ENCODE measurements at places on chromosomes 3 and 15.

GRCh38 chr3:1214933-1215332, 122.1 kb downstream of the CNTN6 start:
- DNase-seq = no peak

- DNase-seq = no peak
These were observed 54.5 kb downstream of the CHD2 start for GRCh38 chr15:92954578-92954977.

GRCh38 chr3:149765762-149766334, 13.6 kb upstream of the COMMD2 start:
- DNase-seq = no peak

DNA sequence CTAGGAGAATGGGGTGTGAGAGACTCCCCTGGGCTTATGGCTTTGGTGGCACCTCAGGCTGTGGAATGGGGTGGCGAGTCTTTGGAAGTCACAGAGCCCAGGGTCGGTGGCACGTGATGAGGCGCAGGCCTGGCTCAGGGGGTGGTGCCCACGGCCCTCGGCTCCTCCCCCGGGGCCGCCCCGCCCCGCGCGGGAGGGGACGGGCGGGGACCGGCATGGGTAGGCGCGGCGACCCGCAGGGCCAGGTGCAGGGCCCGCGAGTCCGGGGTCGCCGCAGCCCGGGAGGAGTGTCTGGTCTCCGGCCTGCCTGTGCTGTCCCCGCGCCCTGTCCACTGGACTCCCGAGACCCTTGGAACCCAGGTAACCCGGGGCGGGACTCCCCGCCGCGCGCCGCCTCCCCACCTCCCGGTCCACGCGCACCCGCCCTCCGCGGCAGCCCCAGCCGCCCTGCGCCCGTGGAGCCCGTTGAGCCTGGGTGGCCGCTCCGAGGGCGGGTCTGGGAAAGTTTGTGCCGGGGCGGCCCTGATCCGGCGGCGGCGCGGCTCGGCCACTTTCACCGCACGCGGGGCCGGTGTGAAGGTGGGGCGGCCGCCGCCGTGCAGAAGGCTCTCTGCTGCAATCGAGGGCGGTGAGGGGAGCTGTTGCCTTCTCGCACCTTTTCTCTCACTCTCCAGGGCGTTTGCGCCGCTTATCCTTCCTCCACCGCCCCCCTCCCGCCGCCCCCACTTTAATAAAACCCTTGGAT, at the start of gene PAQR5:
Gene PAQR5 (plus strand): TSS at position 216 of the 745 bp plus-strand sequence. CDS start 61,169 bp downstream, outside the sequence.
- DNase-seq = no peak

GRCh38 chr3:14592390-14592789, 52.2 kb upstream of the GRIP2 start:
- no peak for DNase-seq

- no peak for DNase-seq
These were observed 52.5 kb upstream of the ATP2C1 start for GRCh38 chr3:130841357-130841756.

GRCh38 chr3:52046186-52046901, 10.0 kb downstream of the DUSP7 start:
- no peak for DNase-seq

- no peak for DNase-seq
These were observed 51.3 kb downstream of the TBL1XR1 start for GRCh38 chr3:177145954-177146353.

DNA sequence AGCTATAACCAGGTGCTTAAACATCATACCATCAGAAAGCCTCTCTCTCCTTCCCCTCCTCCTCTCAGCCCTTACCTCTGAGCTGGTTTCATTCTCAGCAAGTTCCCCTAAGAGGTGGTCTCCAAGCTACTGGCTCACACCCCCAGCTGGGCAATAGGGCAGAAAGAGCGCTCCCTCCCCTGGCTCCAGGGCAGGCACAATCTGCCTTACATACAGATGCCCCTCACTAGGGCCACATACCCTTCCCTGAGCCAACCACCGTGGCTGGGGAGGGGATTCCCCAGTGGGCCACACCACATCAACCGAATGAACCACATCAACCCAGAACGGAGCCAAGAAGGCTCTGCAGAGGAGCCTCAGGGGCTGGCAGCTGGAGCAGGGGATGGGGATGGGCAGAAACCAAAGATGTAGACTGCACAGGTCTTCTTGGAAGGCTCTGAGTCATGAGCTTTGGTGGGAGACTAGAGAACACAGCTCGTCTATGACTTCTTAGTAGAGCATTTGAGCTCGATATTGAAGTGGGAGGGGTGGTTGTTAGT, 4.6 kb upstream of the FBLN2 start:
- peak; percentile 53 for DNase-seq

DNA sequence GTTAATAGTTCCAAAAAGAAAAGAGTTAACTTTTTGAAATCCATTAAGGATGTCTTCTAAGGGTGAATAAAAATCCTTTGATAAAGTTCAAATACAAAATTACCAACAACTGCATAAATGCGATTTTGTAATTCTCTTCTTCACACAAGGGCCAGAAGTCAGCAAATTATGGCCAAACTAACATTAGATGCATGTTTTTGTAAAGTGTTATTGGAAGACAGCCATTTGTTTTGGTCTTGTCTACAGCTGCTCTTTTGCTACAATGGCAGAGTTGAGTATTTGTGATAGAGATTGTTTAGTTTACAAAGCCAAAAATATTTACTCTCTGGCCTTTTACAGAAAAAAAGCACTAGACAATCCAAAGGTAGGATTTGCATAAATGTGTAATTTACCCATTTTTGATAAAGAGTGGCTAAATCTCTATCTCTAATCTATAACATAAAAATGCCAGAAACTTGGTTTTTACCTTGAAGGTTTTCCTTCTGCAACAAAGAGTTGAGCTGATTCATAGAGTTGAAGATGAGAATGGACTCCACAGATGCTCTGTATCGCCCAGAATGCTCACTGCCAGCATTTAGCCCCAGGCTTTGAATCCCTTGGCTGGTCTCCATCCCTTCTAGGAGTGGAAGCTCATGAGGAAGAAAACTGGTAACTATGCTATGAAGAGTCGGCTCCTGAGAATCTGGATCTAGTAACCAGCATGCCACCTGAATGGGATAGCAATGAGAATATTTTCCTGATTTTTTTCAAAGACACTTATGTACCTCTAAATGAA, 64.5 kb downstream of the POLQ start:
- DNase-seq = no peak

DNA sequence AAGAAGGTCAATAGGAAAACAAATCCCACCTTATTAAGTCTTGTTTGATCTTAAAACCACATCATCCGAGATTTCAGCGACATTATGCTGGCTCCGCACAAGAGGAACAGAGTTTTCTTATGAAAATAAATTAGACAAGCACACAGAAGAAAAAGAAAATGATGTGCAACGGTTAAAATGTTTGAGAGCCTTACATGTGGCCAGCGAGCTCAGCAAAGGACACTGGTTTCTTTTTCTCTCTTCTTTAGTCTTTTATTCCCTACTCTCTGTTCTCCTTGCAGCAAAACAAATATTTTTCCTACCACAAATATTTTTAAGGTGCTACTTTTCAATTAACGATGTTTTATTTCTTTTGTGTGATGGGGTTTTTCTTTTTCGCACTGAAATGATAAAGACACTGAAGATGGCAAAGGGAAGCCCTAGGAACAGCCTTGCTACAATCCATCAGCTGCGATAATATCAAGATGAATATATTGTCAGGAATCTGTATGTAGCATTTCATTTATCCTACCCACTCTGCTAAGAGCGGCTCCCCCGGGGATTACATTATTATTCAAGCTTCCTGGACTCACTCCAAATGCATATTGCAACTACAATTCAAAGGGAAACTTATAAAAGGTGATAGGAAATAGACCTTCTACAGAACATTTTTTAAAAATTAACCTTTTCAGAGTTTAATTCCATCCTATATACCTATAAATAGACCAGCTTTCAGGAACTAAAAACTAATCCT, 72.9 kb downstream of the ANXA2 start:
- DNase-seq = no peak

DNA sequence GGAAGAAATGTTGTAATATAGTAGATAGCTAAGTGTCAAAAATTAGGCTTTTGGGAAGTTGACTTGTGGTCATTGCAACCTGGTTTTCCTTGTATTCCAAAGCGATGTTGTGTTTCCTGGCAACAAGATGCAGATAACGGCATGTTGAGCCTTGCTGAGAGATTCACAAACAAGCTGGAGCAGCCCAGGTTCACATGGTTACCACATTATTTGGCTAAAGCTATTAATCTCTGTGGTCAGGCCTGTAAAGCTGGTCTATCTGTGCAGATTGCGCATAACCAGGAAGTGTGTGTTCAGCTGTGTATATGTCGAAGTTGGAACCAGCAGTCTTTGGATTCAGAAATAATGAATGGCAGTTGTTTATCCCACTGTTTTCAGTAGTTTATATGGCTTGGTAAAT, 6.6 kb downstream of the TIPARP start:
- DNase-seq = no peak

GRCh38 chr15:90904746-90905145, 1.6 kb downstream of the MAN2A2 start:
- DNase-seq = no peak

DNA sequence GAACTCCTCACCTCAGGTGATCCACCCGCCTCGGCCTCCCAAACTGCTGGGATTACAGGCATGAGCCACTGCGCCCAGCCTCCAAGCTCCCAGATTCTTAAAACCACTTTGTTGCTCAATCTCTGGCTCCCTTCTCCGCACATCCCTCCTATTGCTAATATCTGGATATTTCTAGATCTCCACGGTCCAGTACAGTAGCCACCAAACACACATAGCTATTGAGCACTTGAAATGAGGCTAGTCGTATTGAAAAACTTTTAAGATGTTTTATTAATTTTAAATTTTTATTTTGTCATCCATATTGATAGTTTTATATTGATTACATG, 44.3 kb downstream of the SLC28A1 start:
- no peak for DNase-seq

DNA sequence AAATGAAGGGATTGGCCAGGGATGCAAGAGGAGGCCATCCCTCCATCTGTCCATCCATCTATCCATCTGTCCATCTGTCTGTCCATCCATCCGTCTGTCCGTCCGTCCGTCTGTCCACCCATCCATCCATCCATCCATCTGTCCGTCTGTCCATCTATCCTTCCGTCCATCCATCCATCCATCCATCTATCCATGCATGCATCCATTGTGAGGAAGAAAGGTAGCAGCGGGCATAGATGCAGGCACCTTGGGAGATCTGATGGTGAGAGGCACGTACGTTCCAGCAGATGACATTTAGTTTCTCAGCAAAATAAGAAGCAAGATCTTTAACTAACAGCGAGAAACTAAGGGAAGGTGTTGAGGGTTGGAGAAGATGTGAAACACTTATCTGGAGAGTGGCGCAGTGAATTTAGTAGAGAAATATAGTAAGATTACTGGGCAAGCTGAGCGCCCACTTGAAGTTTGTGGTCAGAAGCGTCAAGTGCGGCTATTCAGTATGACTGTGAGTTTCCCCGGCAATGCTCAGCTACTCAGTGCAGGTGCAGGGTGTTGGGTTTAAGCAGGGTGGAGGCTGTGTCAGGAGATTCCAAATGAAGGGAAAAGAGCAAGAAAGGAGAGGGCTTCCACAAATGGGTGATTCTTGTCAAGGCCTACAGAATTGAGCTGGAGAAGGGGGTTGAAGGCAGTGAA, 22.4 kb upstream of the SRP14 start:
- DNase-seq = no peak

DNA sequence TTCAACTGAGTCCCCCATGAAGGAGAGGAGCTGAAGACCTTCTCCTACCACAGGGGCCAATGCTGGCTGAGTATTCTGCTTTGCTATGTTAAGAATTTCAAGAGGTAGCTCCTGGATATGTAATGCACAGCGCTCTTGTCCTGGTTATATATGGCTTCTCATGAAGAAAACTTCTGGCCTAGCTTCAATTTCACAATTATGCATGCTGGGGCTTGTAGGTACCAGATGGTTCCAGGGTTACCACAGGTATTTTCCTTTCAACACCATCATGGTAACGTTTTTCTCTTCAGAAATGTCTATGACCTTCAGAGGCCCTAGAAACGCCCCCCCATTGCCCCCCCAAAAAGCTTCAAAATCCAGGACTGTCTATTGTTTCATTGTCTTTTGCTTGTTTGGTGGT, 311.7 kb upstream of the ICE2 start:
- DNase-seq = no peak

GRCh38 chr3:133425898-133426297, 26.0 kb downstream of the BFSP2 start:
- DNase-seq = no peak

DNA sequence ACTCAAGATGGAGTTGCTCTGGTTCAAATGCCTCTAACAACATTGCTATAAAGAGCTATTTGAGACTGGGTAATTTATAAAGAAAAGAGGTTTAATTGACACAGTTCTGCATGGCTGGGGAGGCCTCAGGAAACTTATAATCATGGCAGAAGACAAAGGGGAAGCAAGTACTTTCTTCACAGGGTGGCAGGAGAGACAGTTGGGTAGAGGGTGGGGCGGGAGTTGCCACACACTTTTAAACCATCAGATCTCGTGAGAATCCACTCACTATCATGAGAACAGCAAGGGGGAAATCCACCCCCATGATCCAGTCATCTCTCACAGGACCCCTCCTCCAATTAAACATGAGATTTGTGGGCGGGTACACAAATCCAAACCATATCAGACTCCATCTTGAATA, 30.7 kb downstream of the MAP2K5 start:
- DNase-seq = no peak

- DNase-seq = no peak
These were observed 11.8 kb upstream of the LIPC start for GRCh38 chr15:58419803-58420524.

DNA sequence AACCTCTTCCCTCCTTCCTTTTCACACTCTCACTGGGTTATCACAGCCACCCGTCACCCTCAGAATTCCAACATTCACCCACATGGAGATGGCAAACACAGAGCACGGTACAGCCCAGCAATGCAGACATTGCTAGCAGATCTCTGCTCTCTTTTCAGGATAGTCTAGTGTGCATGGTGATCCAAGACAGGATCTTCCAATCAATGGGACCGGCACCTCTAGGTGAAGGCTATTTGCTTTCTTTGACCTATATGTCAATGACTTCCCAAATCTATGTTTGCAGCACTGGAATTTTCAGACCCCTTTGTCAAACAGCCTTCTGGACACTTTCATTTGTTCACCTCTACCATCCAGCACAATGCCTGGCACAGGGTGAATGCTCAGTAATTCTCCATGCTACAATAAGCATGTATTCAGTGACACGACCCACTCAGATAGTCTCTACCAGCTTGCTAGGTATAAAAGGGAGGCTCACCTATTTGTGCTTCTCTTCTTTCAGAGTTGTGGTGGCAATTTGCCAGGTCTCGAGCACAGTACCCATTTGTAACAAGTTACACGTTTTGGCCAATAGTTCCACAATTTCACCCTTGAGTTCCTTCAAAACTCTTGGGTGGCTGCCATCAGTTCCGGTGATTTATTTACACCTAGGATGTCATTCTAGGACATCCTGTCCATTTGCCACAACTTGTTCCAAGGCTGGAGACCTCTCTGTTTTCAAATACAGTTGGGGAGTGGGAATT, 279.1 kb upstream of the ICE2 start:
- no peak for DNase-seq

GRCh38 chr15:83153288-83153687, 45.8 kb downstream of the TM6SF1 start:
- no peak for DNase-seq

Measured in CD4-positive, alpha-beta memory T cell (primary cell).